A172 (cell line): ENCODE measurements at places on chromosomes 5 and 9. TPM values are rescaled to one million over a fixed set of nuclear protein-coding genes. Genes with fewer than 3 reads are reported as not detected.

The SLC45A2 gene
- total RNA-seq, result not detected in 2 replicates

The SVEP1 gene
- 0.07 TPM in 1 of 2 replicates, not detected in the other for total RNA-seq

- DNase-seq, result no peak
These were observed 318.3 kb downstream of the CAAP1 start for GRCh38 chr9:26574256-26574655.

DNA sequence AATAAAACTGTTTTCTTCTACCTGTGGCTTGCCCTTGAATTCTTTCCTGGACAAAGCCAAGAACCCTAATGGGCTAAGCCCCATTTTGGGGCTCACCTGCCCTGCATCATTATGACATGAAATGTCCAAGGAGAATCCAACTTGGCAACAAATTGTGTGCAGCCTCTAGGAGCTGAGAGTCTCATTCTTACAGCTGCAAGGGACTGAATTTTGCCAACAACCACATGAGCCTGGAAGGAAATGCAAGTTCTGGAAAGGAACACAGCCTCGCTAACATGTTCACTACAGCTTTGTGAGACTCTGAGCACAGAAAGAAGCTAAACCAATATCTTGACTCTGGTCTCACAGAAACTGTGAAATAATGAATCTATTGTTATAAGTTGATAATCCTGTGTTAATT lies 94.8 kb upstream of the CDH12 start:
- no peak for DNase-seq

GRCh38 chr5:39466846-39467245 lies 42.1 kb upstream of the DAB2 start:
- no peak for DNase-seq

DNA sequence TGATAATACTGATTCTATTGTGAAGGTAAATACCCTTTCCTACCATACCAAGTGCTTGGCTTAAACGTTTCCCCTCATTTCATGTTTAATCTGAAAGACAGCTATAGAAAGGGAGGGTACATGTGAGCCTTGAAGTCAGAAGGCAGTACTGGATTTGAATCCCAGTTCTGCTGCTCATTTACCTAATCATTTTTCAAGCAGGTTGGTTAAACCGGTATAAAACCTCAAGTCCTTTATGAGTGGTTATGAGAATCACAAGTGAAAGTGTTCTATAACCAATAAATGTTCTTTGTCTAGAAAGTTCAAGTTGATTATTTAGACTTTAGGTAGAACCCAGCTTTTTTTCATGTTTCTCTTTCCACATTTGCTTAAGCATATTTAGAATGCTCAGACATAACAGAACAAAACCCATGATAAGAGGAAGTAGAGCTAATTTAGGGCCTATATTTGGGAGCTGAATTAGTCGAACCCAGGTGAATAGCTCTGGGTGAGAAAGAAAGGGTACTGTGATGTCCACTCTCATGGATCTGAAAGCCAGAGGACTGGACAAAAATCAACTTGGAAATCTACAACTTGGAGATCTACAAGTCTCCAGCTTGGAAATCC lies 29.7 kb upstream of the F2RL2 start:
- DNase-seq, result no peak

DNA sequence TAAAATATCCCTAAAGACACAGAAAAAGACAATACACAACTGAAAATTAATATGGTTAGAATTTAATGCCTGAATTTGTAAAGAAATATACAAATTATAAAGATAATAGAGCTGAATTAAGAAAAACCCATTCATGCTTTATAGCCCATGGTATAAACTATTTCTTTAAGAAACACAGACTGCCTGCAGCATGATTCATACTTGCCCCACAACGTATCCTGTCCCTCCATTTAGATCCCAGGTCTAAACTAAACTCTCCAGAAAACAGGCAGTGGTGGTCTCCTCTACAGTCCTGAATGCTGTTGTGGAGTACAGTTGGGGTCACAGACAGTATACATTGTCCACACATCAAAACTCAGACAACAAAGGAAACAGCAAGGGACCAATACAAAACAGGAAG lies 24.8 kb downstream of the IL6ST start:
- DNase-seq, result no peak
